ENCODE measurements at places on chromosomes 4 and X. TPM values are rescaled to one million over a fixed set of nuclear protein-coding genes. Genes with fewer than 3 reads are reported as not detected.

DNA sequence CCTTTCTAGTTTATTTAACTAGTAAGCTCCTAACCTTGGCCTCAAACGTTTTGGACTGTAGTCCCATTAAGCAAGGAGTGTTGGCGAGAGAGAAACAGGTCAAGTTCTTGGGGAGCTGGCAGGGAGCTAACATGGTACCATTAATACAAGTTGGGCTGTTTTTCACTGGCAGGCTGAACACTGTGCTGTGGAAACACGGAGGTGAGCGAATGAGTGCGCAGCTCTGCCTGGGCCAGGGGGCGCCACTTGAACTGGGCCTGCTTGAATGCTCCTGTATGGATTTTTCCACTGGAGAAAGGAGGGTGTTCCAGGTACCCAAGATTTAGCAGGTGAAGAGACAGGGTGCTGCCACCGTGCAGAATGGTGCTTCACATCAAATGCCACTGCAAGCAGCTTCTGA is 7.4 kb upstream of the SMS start:
- no peaks in the 10 kb centered on the region for H3K27me3 ChIP-seq
- no peaks in the 10 kb centered on the region for H3K4me1 ChIP-seq
- no peaks in the 10 kb centered on the region for H3K36me3 ChIP-seq

GRCh38 chr4:174434455-174434854 is 87.8 kb downstream of the HPGD start:
- H3K4me1 ChIP-seq = no peaks in the 10 kb centered on the region
- H3K27me3 ChIP-seq = no peaks in the 10 kb centered on the region
- no peak overlapping the region for H3K27ac ChIP-seq
- H3K4me3 ChIP-seq = no peak overlapping the region
- no peak for DNase-seq
- no peaks in the 10 kb centered on the region for H3K36me3 ChIP-seq

- H3K27ac ChIP-seq = no peak overlapping the region
- H3K36me3 ChIP-seq = no peaks in the 10 kb centered on the region
- DNase-seq = no peak
- H3K4me1 ChIP-seq = no peaks in the 10 kb centered on the region
- no peak overlapping the region for H3K4me3 ChIP-seq
Observed at GRCh38 chrX:147180886-147181285, 366.3 kb upstream of the CXorf51A start.

- H3K4me1 ChIP-seq = peaks cover 2% of the 10 kb centered on the region
- peaks cover 43% of the 10 kb centered on the region for H3K27me3 ChIP-seq
- H3K4me3 ChIP-seq = no peak within 1 kb of the TSS
- DNase-seq = no peak
Observed at GRCh38 chr4:121380776-121381462, at the start of gene QRFPR. Gene QRFPR (minus strand): TSS chr4:121381018. CDS start chr4:121380647, 371 bp downstream.

DNA sequence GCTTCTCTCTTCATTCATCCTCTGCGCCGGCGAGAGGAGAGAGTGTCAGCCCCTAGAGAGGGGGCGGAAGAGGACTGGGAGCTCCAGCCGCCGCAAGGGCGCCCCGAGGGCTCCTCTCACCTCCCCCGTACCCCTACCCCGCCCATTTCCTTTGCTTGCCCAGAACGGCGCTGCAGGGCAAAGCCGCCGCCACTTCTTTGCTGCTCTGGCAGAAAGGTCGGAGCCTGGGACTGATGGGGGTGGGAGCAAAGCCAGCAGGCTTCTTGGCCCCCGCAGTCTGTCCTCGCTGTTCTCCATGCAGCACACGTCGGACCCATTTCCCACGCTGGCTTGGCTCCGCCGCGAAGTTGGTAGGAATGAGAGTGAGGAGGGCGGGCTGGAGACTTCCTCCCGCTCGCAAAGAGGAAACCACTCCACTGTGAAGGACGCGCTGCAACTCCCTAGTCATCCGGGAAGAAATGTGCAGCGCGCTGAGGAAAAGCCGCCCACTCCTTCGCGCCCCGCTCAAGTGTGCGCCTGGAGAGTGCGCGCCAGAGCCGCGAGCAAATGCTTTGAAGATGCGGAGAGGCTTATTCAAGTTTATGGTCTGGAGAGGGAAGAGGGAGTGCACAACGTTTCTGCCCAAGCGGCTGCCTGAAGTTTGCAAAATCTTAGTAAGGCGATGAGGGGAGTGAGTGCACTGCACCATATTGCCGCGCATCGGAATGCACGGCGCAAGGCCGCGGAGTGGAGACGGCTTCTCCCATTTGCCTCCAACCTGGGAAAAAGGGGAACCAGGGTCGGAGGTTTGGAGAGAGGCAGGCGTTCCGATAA is 2.8 kb upstream of the PCDH7 start:
- H3K27ac ChIP-seq = no peak overlapping the region
- peak overlapping the region; percentile 38 for H3K4me3 ChIP-seq
- H3K4me1 ChIP-seq = peaks cover 17% of the 10 kb centered on the region
- DNase-seq = no peak

DNA sequence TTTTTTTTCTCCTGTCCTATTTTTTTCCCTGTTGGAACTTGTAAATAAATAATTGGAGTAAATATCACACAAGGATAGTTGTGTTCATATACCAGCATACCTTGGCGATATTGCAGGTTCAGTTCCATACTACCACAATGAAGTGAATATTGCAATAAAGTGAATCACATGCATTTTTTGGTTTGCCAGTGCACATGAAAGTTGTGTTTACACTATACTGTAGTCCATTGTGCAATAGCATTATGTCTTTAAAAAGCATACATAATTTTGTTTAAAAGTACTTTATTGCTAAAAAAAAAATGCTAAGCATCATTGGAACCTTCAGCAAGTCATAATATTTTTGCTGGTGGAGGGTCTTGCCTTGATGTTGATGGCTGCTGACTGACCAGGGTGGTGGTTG is 88.6 kb downstream of the GSTCD start:
- H3K27me3 ChIP-seq = no peaks in the 10 kb centered on the region
- H3K36me3 ChIP-seq = no peaks in the 10 kb centered on the region
- no peak overlapping the region for H3K27ac ChIP-seq
- H3K4me1 ChIP-seq = no peaks in the 10 kb centered on the region
- H3K4me3 ChIP-seq = no peak overlapping the region
- DNase-seq = no peak

DNA sequence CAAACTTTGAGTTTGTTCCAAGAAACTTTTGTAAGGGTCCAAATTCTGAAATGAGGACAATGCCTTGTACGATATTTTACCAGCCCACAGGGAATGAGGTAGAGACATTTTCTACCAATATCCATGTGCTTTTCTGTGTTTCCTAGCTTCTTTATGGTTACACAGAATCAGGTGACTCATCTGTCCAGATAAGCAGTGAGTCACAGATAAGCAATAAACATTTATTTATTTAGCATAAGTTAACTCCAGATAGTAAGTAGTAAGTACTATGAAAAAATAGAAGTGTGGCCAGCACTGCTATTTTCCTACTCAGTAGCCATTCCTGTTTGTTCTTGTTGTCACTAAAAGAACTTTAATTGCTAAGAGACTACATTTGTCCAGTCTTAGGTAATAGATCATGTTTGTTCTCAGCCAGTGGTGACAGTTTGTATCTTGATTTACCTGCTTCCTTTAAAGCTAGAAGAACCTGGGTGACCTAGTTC is 7.4 kb downstream of the AFF1 start:
- no peak overlapping the region for H3K4me3 ChIP-seq
- DNase-seq = no peak
- no peak overlapping the region for H3K27ac ChIP-seq
- peaks cover 73% of the 10 kb centered on the region for H3K4me1 ChIP-seq

SSX2 gene
- not detected for total RNA-seq

CDKL2 gene
- not detected for total RNA-seq

All from activated B cell treated with CpG ODN at 0.5 μM for 24 hours (primary cell).